Foreskin keratinocyte (primary cell): ENCODE measurements at places on chromosomes 13 and 19. TPM values are rescaled to one million over a fixed set of nuclear protein-coding genes. Genes with fewer than 3 reads are reported as not detected.

Gene GRIK5
- 0.07 and 0.11 TPM in 2 replicates for total RNA-seq

Gene RXFP2
- total RNA-seq, result not detected in 2 replicates

Gene ELSPBP1
- total RNA-seq, result not detected in 2 replicates

Gene PSPN
- total RNA-seq, result 1.1 and 1.2 TPM in 2 replicates

Gene NMRK2
- not detected in 2 replicates for total RNA-seq

Gene GNA15
- 114 and 130 TPM in 2 replicates for total RNA-seq

Gene SLC17A7
- total RNA-seq, result not detected in 2 replicates

Gene GARIN5A
- 0.85 and 0.95 TPM in 2 replicates for total RNA-seq

Gene KIR2DL4
- not detected in 2 replicates for total RNA-seq

GRCh38 chr13:25684491-25684890 lies 312.7 kb downstream of the ATP8A2 start:
- no peak for DNase-seq

DNA sequence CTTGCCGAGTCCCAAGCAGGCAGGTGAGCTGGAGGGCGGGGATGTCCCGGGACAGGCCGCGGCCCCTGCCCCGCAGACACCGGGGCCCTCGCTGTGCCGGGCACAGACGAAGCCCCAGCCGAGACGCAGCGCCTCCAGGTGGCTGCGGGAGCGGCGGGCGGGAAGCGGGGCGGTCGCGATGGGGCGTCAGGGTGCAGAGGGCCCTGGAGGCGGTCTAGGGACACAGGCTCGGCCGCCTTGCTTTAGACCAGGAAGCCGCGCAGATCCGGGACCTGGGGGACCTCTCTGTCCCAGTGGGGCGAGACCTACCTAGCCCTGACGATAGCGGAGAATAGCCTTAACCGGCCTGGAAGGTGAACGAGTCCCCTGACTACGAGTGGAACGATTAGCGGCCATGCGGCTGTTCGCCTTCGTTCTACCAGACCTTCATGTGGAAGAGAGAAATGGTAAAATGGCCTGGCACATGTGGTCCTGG lies 4.2 kb upstream of the ZNF564 start:
- no peak for DNase-seq

- no peak for DNase-seq
Measured at GRCh38 chr13:96090240-96091101, 564 bp downstream of the HS6ST3 start.

DNA sequence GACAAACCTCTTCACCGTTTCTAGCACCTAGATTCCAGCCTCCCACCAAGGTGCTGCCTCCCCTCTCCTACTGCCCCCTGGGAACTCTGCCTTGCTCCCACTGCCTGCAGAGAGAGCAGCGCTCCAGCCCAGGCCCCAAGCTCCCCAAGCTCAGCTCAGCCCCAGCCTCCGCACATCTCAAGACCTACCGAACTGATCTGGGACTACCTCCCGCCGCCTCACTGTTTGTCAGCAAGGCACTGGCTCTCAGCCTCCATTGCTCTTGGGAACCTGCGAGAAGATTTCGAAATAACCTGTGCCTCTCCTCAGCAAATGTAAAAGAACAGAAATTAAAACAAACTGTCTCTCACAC lies 92.4 kb upstream of the GPR183 start:
- DNase-seq, result no peak

DNA sequence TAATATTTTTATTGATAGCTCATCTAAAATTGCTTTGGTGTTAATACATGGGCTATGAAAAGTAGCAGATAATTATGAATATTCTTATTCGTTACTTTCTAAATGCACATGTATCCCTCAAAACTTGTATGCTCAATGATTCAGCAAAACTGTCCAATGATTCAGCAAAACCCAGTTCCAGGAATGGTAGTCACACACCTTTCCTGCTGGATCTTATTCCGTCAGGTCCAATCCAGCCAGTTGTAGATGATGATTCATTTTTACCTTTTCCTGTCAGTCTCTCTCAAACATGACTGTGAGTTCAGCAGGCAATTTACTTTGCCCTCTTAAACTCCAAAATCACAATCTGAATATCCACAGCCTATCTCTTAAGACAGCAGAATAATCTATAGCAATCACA lies 1082.6 kb downstream of the EFNB2 start:
- peak; percentile 85 for DNase-seq

DNA sequence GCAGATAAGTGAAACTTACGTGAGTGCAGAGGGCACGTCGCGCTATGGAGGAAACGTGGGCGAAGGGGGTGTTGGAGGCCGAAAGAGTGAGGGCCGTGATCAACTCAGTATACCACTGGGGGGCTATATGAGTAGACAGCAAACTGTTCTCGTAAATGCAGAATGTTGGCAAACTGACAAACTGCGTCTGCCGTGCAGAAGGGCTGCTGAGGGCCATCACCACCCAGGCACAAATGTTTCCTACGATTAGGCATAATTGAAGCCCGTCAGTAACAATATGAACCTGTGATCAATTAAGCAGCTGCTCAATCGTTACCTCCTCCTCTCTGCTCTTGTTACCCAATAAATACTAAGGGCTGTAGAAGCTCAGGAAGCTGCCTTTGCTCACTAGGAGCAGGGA lies 17.3 kb upstream of the MADCAM1 start:
- no peak for DNase-seq

DNA sequence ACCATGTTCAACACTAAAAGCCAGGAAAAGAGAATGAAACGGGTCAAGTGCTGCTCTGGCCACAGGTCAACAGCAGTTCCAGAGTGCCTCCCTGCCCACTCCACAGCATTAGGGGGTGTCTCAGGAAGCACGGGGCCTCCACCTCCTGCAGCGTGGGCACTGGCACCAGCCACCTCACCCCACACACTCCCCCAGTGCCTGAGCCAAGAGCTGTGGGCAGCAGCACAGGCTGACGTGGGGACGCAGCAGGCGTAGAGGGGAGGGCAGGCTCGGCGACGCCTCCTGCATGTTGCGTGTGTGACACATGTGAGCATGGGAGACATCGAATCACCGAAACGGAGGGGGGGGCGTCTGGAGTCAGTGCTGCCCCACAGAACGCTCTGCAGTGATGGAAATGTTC lies 21.4 kb upstream of the TMEM160 start:
- DNase-seq, result no peak

DNA sequence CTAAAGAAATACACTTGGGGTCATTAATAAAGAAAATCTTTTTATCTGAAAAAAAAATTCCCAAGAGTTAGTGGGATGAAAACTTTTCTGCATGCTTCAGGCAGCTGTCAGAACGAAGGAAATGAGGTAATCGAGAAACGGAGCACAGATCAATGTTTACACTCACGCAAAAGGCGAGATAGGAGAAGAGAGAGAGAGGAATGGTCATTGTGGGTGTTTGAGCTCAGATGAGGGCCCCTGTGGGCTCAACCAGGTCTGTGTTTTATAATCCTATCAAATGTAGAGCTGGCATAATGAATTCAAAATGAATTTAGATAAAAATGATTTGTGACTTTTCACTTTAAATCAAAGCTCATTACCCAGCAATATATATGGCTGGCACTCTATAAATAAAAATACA lies 6.3 kb upstream of the RXFP2 start:
- DNase-seq, result no peak

DNA sequence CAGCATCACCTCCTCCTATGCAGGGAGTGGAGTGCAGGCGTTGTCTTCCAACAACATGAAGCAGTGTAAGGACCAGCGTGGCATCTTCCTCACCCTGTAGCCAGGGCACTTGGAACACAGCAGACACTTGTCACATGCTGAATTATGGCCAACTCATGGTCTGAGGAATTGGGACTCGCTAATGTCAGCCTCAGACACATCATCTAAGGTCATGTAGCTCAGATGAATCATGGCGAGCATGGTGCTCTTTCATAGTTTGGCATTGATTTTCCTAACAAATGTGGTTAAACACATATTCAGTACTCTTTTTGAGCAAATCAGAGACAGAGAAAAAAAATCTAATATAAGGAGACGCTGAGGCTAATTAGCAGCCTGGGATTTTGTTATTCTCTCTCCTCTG lies 99.6 kb upstream of the SGCG start:
- no peak for DNase-seq

DNA sequence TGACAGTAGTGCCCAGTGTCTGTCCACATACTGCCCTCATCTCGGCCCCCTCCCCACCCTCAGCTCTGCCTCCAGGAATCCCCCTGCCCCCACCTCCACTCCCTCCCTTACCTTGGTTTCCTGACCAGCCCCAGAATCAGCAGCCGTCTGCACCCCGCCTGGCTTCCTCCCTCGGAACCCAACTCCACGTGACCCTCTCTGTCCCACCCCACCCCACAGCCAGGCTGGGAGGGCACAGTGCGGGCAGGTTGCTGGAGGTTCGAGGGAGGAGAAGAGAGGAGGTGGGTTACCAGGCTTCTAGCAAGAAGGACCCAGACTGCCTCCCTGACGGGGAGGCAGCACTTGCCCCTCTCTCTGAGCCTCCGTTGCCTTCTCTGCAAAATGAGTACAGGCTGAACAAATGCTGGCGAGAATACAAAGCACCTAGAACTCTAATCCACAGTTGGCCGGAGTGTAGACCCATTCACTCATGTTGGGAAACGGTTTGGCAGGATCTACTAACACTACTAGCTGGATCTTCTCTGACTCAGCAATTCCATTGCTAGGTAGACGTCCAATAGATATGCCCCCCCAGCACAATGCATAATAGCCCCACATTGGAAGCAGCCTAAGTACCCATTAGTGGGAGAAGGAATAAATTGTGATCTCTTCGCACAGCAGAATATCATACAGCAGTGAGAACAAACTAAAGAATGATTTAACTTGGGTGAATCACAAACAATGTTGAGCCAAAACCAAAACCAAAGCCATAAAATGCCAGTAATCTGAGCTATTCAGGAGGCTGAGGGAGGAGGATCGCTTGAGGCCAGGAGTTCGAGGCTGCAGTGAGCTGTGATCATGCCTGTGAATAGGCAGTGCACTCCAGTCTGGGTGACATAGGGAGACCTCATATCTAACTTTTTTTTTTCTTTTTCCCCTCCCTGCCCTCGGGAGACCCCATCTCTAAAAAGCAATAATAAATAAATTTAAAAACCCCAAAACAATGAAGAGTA lies at the start of gene RASAL3:
Gene RASAL3, minus strand, starts transcription at position 151 of the 992 bp plus-strand sequence. CDS start 186 bp downstream, outside the sequence.
- no peak for DNase-seq

DNA sequence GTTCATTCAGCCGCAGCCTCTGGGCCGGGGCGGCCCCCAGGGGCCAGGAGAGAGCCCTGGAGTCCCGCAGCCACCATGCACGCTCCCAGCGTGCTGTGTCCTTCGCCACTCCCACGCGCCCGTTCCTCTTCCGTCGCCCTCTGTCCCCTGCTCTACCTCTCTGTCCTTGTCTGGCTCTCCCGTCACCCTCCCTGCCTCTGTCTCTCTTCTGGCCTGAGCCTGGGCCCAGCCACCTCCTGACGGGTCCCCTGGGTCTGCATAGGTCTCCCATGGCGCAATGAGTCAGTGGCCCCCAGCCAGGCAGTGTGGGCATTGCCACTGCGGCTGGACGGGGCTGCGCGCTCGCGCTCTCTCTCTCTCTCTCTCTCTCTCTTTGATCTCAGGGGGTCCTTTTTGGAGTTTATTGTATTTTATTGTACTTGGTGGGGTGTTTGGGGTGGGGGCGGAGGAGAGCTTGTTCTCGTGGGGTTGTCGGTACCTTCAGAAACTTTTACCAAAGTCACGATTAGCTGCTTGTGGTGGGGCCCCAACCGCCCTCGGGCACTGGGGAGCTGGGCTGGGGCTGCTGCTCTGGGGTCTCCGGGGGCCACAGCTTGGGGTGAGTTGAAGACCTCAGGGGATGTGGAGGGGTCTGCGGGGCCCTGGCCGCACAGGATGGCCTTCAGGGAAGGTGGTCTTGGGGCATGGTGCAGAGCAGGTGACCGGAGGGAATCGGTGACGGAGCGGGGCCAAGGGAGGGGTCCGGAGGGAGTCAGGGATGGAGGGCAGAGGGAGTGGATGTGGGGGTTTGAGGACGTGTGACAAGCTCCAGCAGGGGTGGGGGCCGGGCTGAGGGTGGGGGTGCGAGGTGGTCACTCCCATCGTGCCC lies 1.7 kb upstream of the TGFBR3L start:
- DNase-seq, result no peak

DNA sequence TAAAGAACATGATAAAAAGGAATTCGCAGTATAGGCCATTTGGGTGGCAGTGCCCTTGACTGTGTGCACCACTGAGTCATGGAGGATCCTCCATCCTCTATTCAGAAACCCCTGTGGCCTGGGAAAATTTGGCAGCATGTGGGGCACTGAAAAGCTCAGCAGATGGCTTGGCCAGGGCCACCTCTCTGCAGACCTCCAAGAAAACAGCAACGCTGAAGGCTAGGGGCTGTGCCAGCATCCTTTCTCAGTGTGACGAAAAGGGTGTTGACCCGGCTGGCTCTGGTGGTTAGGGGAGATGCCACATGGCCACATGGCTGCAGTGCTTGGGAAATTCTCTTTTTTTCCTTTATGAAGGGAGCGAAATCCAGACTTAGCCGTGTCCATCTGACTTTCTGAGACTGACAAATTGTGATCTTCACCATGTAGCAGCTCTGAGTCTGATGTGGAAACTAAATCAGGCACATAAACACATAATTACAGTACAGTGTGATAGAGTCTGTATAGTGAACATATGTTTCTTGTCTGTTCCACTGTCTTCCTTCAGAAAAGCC lies 178.0 kb downstream of the KCTD12 start:
- DNase-seq, result no peak

GRCh38 chr13:114269281-114269770 lies 12.1 kb upstream of the UPF3A start:
- DNase-seq, result no peak
